ENCODE measurements at places on chromosomes 3 and 15. TPM values are rescaled to one million over a fixed set of nuclear protein-coding genes. Genes with fewer than 3 reads are reported as not detected.

- DNase-seq, result peak; percentile 7
These were observed 52.8 kb downstream of the SEMA5B start for GRCh38 chr3:122974764-122975162.

DNA sequence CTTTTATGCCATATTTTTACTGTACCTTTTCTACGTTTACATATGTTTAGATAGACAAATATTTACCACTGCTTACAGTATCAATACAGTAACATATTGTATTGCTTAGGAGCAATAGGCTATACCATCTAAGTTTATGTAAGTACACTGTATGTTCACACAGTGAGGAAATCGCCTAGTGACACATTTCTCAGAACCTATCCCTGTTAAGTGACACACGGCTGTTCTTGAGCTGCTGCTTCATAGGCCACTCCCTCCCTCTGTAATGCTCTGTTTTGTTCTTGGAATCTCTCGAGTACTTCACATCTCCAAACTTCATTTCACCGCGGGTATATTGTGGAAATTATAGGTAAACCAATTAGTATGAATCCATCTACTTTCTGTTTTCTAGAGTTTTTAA, 13.4 kb upstream of the SELENOT start:
- no peak for DNase-seq

DNA sequence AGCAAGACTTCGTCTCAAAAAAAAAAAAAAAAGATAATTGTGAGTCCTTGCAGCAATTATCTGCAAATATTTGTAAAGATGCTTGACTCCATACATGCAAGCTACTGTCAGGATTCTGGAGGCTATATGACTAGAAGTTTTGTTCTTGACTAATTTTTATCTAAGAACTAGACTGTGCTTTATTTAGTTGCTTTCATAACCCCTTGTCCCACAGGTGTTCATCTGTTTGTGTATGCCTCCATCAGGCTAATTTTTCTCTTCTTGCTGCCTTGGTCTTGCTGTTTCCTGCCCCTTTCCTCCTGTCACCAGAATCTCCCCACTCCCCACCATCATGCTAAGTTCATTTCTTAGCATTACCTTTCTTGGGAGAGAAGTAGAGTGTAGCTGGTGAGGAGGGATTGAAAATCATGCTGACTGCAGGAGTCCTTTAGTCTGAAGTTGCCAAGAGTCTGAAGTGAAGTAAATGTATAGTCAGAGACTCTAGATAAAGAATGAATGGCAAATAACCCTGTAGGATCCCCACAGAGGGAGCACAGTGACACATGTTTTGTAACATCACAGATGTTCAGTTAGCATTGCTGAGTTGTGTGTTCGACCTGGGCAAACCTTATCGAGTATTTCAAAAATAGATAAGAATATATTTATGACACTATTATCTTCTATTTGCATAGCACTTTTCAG, 12.5 kb downstream of the ST3GAL6 start:
- no peak for DNase-seq

- no peak for DNase-seq
These were observed 449.9 kb downstream of the OTOL1 start for GRCh38 chr3:161946443-161946960.

- DNase-seq, result no peak
These were observed 5.5 kb downstream of the ARPIN start for GRCh38 chr15:89907289-89907688.

GRCh38 chr3:149390772-149391212, 13.3 kb upstream of the TM4SF1 start:
- DNase-seq, result peak; percentile 18

DNA sequence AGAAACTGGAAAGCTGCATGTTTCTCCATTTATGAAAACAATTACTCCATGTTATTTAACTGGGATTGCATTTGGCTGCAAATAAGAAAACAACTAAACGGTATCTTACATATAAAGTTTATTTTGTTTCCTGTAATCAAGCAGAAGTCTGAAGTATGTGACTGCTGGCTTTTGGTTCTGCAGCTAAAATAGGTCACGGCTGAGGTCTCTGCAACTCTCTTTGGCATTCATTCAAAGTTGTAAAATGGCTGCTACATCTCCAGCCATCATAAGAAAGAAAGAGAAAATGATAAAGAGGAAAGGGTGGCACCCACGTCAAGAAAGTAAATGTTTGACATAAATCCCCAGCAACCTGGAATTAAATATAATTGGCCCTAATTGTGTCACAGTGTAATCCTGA, 406.1 kb downstream of the TBC1D5 start:
- peak; percentile 33 for DNase-seq

GRCh38 chr3:111610612-111611054, 15.5 kb upstream of the ZBED2 start:
- DNase-seq, result no peak

DNA sequence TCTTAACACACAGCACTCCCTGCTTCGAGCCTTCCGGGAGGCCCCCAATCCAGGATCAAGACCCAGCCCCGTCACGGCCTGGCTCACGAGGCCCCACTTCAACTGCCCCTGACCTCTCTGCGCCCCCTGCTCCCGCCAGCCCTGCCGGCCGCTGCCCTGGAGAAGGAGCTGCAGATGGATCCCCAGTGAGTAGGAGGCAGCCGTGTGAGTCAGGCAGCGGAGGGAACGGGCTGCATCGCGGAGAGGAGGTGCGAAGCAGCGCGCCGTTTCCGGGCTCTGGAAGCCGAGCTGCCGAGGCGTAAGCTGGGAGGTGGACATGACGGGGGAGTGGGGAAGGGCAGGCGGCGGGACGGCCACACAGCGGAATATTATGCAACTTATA, 133.4 kb downstream of the TPRA1 start:
- DNase-seq, result peak; percentile 50

DNA sequence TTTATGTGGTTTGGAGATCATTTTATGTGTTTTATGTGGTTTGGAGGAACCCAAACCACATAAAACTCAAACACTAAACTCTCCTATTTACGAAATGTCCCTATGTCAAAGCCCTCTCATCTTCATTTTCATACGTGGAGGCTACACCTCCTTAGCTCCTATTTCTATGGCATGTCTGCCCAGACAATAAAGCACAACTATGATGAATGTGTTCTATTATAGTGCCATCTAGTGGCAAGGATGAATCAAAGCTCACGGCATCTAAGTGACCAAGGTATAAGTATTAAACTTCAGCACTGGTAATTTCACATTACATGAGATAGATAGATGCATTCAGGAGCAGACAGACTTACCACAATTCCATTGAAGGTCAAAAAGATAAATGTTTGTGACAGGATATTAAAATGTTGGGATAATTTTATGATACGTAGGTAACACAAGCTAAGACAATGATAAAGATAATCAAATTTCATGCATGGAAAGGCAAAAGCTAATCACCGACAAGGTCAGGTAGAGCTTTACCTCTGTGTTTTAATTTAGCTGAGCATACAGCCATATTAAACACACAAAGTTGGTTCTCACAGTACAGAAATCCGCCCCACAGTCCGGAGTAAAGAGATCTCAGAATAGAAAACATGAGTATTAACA, 130.6 kb upstream of the FHIT start:
- peak; percentile 33 for DNase-seq

- no peak for DNase-seq
These were observed 26.3 kb upstream of the TMEM45A start for GRCh38 chr3:100465892-100466777.

GRCh38 chr3:80451393-80451792, 683.6 kb upstream of the ROBO1 start:
- DNase-seq, result no peak

GRCh38 chr3:13168391-13168790, 95.2 kb upstream of the IQSEC1 start:
- no peak for DNase-seq

GRCh38 chr3:122184591-122184929, 1.1 kb downstream of the CASR start:
- no peak for DNase-seq

DNA sequence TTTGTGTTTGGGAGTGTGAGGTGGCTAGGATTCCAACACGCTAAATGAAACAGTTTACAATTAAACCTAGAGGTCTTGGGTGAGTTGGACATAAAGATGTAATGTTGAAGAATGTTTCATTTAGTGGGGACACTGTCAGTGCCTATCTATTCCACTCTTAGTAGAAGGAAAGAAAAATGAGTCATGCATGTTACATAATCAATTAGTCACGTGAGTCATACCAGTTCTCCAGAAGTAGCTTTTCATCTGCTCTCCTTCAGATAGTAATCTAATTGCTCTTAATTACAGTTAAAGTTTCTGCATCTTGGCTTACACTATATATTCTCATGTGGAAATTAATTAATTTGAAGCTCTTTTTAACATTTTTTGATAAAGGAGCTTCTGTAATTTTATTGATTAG, 115.7 kb upstream of the P2RY1 start:
- DNase-seq, result peak; percentile 21

GRCh38 chr3:28386049-28386448, 37.4 kb upstream of the AZI2 start:
- no peak for DNase-seq

- DNase-seq, result no peak
These were observed 2.5 kb upstream of the DAZL start for GRCh38 chr3:16607718-16608117.

- DNase-seq, result no peak
These were observed 259.5 kb upstream of the GRM7 start for GRCh38 chr3:6601374-6601773.

GRCh38 chr3:193857996-193858395, 265.0 kb downstream of the OPA1 start:
- DNase-seq, result no peak

DNA sequence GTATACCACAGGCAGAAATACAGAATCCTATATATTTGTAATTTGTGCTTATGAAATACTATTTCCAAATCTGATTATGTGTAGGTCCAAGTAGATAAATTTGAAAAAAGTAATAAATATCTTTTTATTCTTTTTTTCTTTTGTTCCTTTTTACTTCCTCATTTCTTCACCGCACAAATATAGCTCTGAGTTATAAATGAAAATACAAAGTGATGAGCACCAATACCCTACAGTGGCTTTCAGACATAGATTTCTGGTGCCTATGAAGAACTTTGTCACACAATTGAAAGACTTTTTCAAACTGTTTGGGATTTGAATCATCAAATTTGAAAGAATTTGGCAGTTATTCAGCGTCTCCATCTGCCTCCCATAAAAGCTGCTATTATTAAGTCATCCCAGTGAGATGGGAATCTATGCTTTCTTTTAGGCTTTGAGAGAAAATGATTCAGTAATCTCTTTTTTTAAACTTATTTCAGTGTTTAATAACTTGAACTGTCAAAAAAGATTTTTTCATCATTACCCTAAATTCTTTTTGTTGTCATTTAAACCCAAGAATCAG, 363.6 kb upstream of the GOLIM4 start:
- DNase-seq, result no peak

GRCh38 chr15:98124581-98124980, 164.1 kb downstream of the ARRDC4 start:
- no peak for DNase-seq

DNA sequence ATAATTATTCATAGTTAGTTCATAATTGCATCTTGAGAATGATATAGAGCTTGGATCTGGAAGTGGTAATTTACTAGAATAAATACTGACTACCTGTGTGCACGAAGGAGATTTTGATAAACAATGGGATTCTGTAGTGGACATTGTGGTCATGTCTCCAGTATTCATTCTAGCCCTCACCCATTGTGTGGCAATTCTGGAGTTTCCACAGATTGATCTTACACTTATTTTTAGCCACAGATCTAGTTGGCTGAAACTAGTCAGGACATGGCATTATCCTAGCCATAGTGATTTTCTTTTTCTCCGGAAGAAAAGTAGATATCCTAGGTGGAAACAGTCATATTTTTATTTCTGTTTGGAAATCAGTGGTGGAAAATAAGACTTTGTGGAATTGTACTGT, 833.1 kb downstream of the NAALADL2 start:
- no peak for DNase-seq

DNA sequence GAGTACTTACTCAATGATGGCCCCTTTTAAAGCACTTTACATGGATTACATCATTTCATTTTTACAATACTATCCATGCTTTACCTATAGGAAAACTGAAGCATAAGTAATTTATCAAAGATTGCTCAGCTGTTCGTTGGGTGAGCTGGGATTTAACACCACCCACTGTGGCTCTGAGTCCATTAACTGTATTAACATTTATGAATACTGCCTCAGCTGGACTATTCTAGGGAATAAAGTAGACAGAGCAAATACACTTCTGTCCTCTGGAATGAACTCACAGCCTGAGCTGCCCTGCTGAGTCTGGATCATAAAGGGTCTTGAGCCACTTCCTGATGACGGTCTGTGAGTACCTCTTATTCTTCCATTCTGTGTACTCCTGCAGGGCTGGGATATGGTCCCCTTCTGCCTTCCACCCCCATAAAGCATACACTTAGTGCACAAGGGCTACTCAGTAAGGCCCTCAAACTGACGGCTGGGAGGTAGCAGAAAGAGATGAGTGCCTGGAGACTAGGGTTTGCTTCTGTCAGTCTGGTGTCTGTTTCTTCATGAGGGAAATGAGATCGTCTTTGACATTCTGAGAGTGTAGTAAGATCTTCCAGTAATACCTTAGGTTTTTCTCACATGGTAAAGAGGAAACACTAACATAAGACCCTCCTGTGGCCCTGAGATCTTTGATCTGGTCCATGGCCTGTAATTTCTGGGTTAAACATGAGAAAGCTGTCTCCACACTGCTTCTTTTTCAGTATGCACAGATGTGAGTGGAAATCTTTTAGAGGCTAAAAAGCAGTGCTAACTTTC, 12.6 kb upstream of the ST6GAL1 start:
- no peak for DNase-seq

DNA sequence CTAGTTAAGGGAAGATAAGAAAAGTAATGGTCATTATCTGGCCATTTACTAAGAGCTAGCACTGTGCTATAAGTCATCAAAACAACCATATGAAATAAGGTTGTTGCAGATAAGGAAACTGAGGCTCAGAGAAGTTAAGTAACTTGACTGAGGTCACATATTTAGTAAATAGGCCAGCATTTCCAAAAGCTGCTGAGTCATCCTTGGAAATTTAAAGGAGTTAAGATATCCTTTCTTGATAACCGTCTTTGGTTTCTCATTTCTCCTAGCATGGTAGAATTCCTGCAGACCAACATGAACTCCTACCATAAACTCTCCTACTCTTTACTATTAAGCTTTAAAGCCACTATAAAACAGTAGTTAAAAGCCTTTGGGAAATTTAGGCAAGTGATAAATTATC, 85.0 kb upstream of the PDZRN3 start:
- DNase-seq, result no peak

DNA sequence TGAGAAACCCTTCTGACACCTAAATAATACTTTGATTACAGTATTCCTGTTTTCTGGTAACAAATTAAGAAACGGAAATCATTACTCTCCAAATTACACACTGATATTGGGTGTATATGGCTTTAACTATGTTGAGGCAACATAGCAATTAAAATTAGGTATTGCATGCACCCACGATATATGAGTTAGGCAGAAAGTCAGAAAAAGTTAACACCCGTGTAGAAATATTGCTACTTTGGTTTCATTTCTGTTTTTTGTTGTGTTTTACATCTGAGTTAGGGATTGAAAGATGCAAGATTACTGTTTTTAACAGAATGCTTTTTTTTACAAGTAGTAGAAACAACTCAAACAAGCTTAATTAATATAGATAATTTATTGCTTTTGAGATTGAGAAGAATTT, 327.8 kb downstream of the GBE1 start:
- no peak for DNase-seq

Gene CPEB1
- not detected for total RNA-seq

Gene SLC2A2
- total RNA-seq, result not detected

Gene RHOV
- total RNA-seq, result 0.18 TPM

Gene DNAH12
- total RNA-seq, result 0.20 TPM

Gene HESX1
- total RNA-seq, result 0.58 TPM

Gene NEK11
- total RNA-seq, result 4.3 TPM

Gene AGBL1
- total RNA-seq, result not detected

Gene SLC9C1
- total RNA-seq, result 0.09 TPM

Gene TFRC
- total RNA-seq, result 69.6 TPM

Gene SERF2
- 897 TPM for total RNA-seq

Data from endothelial cell of umbilical vein (primary cell).